Kidney epithelial cell (primary cell): ENCODE measurements at places on chromosomes 3 and 15.

GRCh38 chr3:71400986-71401451 is 182.5 kb downstream of the FOXP1 start:
- DNase-seq, result no peak

DNA sequence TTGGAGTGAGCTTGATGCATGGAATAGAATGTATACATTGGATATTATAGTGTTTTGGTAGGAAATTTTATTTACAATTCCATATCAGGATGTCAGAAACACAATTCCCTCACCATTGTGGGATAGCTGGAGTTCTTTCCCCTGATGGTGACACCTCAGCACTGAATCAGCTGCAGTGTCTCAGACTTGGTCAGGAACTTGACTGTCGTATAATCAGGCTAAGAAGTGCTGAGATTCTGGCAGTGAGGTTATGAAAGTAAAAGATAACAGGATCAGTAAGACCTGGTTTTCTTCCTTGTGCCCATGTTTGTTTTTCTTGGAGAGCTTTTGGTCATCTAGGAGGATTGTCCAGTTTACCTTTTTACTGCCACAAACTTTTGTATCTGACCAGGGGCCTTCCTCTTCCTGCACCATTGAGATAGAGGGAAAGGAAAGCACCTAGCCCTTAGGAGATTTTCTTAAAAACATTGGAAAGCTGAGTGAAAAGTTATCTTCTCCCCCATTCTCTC is 27.3 kb upstream of the ST3GAL6 start:
- DNase-seq, result no peak

- DNase-seq, result no peak
Observed at GRCh38 chr3:126872701-126873342, 110.1 kb upstream of the PLXNA1 start.

DNA sequence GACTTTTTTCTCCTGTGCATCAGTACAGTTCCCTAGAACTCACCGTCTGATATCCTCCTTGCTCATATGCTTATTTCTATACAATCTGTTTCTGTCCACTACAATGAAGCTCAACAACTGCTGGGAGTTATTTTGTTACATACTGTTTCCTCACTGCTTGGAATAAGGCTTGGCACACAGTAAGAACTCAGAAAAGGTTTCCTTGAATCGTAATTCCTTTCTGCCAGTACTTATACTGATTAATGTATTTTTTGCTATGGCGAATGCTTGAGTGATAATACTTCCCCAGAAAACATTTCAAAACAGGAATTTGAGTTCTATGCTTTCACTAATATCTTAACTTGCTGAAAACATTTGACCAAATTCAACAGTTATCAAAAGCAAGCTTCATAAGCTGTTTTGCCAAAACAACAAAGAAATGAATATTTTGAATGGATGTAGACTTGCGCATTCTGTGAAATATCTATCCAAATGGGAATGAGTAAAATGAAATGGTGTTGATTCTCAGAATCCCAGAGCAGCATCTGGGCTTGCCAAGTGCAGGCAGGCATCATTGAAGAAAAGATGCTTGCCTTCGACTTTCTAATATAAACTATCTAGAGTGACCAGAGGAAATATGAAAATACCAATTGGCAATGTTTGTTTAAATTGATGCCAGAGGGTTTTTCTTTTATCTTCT is 286.3 kb downstream of the RAP2B start:
- DNase-seq, result no peak

- DNase-seq, result no peak
Observed at GRCh38 chr3:15924914-15925313, 127.1 kb upstream of the ANKRD28 start.

DNA sequence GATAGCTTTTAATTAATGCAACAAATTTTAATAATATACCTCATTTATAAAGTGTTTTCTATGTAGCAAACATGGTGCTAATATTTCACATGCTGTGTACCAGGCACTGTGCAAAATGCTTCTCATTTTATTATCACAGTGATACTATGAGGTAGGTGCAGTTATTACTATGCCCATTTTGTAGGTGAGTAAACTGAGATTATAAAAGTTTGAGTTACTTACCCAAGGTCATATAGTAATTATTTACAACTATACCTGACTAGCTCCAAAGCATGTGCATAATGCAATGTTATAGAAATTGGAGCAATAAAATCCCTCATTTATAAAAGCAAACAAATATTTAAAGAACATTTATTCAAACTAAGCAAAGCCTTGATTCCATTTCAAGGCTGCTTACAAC is 54.5 kb upstream of the DCBLD2 start:
- no peak for DNase-seq

- DNase-seq, result peak; percentile 94
Observed at GRCh38 chr3:57068437-57069089, 8.1 kb downstream of the SPATA12 start.

GRCh38 chr3:174613173-174613572 is 246.0 kb upstream of the NAALADL2 start:
- DNase-seq, result no peak

- DNase-seq, result no peak
Observed at GRCh38 chr3:20310629-20311028, 124.6 kb upstream of the SGO1 start.

DNA sequence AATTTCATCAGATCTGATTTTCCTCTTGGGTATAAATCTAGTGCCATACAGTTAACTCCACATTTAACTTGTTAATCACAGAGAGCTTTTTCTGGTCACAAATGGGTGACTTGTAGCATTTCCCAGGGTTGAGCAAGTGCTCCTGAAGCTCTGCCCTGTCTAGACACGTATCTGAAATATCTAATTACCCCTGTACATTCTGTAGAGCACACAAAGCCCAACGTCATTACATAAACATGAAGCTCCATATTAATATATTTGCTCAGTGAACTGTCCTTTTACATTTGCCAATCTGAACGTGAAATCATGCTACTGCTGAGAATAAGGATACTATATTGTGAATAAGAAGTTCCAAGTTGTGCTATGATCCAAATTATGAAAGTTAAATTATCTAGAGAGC is 49.0 kb downstream of the THBS1 start:
- DNase-seq, result no peak

- no peak for DNase-seq
Observed at GRCh38 chr15:88118741-88119140, 137.8 kb downstream of the NTRK3 start.

GRCh38 chr3:52839892-52840545 is 5.2 kb upstream of the MUSTN1 start:
- DNase-seq, result no peak

DNA sequence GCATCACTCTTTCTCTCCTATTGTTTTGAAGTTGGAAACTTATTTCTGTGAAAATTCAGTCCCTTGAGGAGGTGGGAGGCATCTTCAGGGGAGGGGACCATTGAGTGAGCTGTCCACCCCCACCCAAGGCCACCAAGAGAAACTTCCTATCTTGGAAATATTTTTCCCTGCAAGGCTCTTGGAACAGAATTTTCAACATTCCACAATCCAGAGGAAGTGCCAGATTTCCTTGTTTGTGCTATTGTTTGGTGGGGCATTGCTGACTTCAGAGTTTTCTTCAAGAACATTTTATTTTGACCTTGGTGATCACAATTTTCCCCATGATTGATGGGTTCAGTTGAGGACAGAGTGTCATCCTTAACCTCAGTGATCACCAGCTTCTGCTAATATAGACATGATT is 12.0 kb downstream of the DNASE1L3 start:
- DNase-seq, result no peak

- no peak for DNase-seq
Observed at GRCh38 chr15:47870956-47871625, 153.8 kb downstream of the SEMA6D start.

GRCh38 chr15:72992841-72993252 is 59.4 kb upstream of the NEO1 start:
- no peak for DNase-seq

DNA sequence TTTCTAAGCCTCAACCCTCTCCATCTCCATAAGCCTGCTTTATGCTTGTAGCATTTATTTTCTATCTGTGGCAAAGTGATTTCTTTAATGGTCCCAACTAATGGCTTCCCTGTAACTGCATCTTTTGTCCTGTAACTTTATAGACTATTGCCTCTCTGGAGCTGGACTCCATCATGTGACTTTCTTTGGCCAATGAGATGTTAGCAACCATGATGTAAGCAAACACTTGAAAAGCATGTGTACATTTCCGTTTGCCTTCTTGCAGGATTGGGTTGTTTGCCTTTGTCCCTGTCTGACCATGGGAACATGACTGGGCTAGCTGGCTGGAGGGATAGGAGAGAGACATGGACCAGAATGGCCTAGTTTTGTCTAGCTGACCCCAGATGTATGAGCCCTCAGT is 106.0 kb upstream of the LRIG1 start:
- DNase-seq, result no peak

DNA sequence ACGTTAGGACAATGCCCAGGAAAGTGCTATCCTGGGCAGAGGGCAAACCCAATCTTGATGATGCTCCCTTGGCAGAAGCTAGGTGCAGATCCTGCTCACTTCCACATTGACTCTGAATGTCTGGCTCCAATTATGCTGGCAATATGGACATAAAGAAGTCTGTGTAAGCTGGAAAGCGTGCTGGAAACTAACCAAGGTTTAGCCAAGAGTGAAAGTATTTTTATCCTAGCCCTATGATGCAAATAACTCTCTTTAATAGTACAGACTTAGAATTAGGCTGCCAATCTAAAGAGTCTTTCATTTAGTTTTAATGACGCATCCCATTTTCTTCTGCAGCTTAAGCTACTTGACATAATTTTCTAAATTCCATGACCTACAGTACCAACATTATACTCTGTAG is 571.8 kb downstream of the TUSC7 start:
- no peak for DNase-seq

- no peak for DNase-seq
Observed at GRCh38 chr15:40702077-40702476, 7.1 kb downstream of the RAD51 start.

- peak; percentile 9 for DNase-seq
Observed at GRCh38 chr3:174409086-174409743, 449.9 kb upstream of the NAALADL2 start.

GRCh38 chr3:147397875-147398812 is 8.2 kb downstream of the ZIC4 start:
- no peak for DNase-seq

DNA sequence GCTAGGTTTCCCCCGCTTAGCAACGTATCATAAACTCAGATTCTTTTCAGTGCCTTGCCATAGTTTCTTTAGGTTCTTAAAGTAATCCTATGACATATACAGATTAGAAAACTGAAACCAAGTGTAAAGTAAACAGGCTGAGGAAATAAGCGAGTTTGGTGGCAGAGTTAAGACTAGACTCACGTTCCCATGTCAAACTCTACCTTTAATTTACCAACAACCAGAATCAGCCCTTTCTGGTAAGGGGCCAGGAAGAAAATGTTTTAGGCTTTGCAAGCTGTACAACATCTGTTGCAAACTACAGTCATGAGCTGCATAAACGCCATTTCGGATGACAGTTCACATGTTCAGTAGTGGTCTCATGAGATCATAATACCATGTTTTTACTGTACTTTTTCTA is 128.0 kb upstream of the PRICKLE2 start:
- no peak for DNase-seq

DNA sequence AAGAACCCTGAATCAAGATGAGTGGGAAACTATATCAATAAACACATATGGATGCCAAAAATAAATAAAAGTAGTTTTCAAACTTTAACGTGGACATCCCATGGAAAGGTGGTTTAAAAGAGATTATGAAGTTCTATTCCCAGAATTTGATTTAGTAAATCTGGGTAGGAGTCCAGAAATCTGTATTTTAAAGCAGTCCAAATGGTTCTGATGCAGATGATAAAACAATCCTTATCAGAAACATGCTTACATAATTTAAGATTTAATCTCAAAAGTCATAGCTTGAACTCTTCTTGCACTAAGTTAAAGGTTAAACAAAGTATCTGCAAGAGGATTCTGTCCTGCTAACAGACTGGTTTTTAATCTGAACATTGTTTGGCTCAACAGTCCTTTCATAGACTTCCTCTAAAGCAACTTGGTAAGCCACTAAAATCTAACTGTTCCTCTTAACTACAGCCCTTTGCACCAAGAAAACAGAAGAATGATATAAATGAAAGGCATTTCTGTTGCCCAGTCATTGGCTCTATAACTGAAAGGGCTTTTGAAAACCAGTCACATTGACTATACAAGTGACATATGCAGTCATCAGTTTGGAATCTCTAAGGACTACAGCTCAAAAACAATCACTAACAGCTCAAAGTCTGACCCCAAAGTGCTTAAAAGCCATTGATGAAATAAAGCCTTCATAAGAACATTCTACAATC is 23.4 kb upstream of the MAP4 start:
- DNase-seq, result peak; percentile 82

DNA sequence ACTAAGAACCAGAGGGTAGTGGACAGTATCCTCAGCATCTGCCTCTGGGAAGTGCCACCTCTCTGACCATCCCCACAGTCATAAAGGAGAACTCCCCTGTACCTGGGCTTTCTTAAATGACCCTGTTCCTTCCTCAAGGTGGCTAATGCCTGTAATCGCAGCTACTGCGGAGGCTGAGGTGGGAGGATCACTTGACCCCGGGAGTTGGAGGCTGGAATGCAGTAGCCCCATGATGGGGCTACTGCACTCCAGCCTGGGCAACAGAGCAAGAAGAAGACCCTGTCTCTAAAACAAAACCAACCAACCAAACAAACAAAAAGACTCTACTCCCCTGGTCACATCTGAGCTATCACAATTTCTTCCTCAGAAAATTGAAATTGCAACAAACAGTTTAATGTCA is 848 bp upstream of the BUB1B start:
- DNase-seq, result no peak

- DNase-seq, result peak; percentile 59
Observed at GRCh38 chr15:98734466-98735199, 86.3 kb downstream of the IGF1R start.

GRCh38 chr3:192931825-192932224 is 14.2 kb upstream of the MB21D2 start:
- DNase-seq, result no peak

GRCh38 chr15:82788496-82788895 is 17.4 kb downstream of the FSD2 start:
- DNase-seq, result no peak

DNA sequence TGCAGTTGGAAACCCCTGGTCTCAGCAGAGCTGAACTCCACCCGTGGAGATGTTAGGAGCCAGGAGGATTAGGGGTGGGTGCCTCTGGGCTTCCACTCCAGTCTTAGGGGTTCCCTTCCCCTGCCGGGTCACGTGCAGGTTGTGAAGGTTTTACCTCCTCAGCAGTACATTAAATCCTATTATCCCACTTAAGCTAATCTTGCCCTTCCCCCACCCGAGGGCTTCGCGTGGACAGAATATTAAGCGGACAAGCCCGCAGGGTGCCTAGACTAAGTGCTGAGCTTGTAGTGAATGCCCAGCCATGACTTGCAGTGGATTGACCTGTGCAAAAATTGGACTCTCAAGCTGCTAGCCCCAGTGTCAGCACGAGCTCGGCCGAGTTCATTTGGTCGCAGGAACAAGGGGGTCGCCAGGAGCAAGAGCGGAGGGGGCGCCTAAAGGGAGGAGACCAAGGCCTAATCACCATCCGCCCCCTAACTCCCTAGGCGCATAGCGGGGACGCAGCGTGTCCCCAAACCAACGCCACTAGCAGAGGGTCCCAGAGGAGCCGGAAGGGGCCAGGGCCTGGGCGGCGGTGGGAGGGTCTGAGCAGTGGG is 498 bp upstream of the SEMA4B start:
- no peak for DNase-seq

- DNase-seq, result no peak
Observed at GRCh38 chr15:101187820-101188636, 63.8 kb downstream of the CHSY1 start.

GRCh38 chr15:58530056-58530590 is 98.3 kb downstream of the LIPC start:
- DNase-seq, result no peak

- DNase-seq, result no peak
Observed at GRCh38 chr3:171711461-171712170, 98.7 kb downstream of the PLD1 start.

- no peak for DNase-seq
Observed at GRCh38 chr3:184748219-184749135, 36.6 kb upstream of the MAGEF1 start.

GRCh38 chr3:134406331-134407238 is 32.3 kb upstream of the AMOTL2 start:
- no peak for DNase-seq
